ENCODE measurements at places on chromosomes 6 and 20. TPM values are rescaled to one million over a fixed set of nuclear protein-coding genes. Genes with fewer than 3 reads are reported as not detected.

COL21A1 gene
- total RNA-seq: 4.6 TPM

DPPA5 gene
- total RNA-seq: not detected

SLC17A1 gene
- total RNA-seq: not detected

TRIM10 gene
- total RNA-seq: not detected

DNMT3B gene
- 3.8 TPM for total RNA-seq

SLC22A23 gene
- 4.7 TPM for total RNA-seq

MOXD1 gene
- 118 TPM for total RNA-seq

GLP1R gene
- total RNA-seq: not detected

BANF2 gene
- not detected for total RNA-seq

PSORS1C1 gene
- total RNA-seq: 0.29 TPM

SLC35D3 gene
- not detected for total RNA-seq

ADGB gene
- total RNA-seq: not detected

B3GAT2 gene
- total RNA-seq: under 0.01 TPM

WFDC13 gene
- not detected for total RNA-seq

PSORS1C2 gene
- not detected for total RNA-seq

ELOVL4 gene
- total RNA-seq: 8.7 TPM

CGA gene
- not detected for total RNA-seq

CALHM6 gene
- 0.44 TPM for total RNA-seq

TRIM31 gene
- total RNA-seq: not detected

FAXC gene
- total RNA-seq: 0.66 TPM

UBD gene
- 0.66 TPM for total RNA-seq

BCAS1 gene
- total RNA-seq: under 0.01 TPM

CCDC170 gene
- total RNA-seq: 0.44 TPM

FERMT1 gene
- 9.1 TPM for total RNA-seq

FRK gene
- total RNA-seq: 1.5 TPM

SLC32A1 gene
- total RNA-seq: not detected

HLA-DRA gene
- 0.17 TPM for total RNA-seq

ARMH2 gene
- not detected for total RNA-seq

PCSK2 gene
- not detected for total RNA-seq

SLC17A3 gene
- not detected for total RNA-seq

METTL24 gene
- total RNA-seq: 0.44 TPM

SOBP gene
- 8.8 TPM for total RNA-seq

LINC00237 gene
- total RNA-seq: not detected

MUC22 gene
- not detected for total RNA-seq

SMOC2 gene
- total RNA-seq: not detected

NHLRC1 gene
- 5.6 TPM for total RNA-seq

SIRPB2 gene
- total RNA-seq: not detected

SPDEF gene
- not detected for total RNA-seq

SUPT3H gene
- total RNA-seq: 15.1 TPM

ERVFRD-1 gene
- total RNA-seq: not detected

CD24 gene
- 1.9 TPM for total RNA-seq
